CMK (cell line): ENCODE measurements at places on chromosomes 12 and 14.

DNA sequence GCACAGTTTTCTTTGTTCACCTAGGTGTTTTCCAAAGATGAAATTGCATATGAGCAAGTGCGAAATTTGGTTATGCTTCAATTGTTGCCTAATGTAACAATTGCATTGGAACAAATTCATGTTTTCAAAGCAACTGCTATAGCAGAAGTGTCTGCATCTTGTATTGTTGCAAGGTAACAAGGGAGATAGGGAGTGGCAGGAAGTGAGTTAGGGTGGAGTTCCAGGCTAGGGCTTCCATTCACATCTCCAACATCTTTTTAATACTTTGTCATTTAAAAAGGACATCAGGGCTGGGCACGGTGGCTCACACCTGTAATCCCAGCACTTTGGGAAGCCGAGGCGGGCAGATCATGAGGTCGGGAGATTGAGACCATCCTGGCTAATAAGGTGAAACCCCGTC is 312.3 kb upstream of the E2F7 start:
- DNase-seq, result no peak

GRCh38 chr12:56321027-56321426 is 5.2 kb upstream of the CNPY2 start:
- DNase-seq, result no peak

- DNase-seq, result no peak
These were observed 23.8 kb downstream of the HSPB8 start for GRCh38 chr12:119202544-119202943.

DNA sequence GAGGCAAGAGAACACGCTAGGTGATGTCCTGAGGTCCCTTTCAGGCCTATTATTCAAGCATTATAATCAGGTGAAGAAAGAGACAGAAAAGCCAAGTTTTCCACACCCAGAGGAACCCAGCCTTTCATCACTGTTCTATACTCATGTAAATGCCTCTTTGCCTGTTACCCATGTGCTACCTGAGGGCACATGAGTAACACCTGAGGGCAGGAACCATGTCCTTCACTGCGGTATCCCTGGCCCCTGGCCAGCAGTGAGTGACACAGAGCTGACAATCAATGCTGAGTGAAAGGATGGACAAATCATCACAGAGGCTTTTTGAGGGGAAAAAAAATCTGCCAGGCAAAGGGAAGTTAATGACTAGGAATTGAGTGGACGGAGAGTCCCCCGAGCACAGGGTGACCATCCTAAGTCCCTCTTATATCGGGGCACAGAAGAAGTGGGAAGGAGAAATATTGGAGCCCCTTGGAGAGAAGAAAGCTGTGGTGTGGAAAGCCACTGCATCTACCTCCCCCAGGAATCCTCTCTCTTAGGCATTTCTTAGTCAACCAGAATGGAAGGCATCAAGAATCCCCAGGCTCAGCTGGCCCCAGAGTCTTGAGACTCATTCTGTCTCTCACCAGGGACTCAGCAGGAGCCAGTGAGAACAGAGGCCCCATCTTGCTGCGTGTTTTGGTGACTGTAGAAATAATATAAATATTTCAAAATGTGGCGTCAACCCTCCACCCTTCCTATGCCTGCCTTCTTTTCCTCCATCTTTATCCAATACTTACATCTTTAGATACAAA is 212.9 kb downstream of the DPF3 start:
- DNase-seq, result no peak

DNA sequence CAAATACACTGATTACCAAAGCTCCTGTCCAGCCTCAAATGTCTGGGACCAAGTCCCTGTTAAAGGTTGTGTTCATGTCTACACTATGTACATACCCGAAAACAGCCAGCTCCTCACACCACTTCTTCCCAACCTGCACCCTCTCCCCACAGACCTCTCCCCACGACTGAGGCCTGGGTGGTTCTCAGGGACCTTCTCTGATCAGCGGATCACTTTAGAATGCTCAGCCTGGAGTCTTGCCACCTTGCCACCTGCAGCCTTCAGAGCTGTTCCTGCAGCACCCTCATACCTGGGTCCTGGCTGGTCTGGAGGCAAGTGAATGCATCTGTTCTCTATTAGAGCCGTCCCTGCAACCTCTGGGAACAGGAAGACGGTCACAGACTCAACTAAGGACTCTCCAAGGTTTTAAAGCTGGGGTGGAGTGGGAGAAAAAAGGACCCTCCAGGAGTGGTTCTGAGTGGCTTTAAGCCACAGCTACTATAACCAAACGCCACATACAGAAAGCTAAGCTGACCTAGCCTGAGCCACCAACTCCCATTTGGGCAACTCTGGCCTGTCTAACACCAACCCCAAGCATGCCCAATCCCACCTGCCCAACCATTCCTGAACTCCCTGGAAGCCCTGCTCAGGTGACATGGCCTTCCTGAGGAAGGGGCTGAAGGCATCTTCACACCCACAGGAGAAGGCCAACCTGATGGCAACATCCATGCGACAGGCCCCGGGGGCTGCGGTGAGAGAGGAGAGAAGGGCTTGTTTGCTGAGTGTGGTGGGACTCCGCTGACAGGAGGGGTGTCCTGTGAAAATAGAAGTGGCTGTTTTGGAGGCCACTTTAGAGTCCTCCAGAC is 8.6 kb downstream of the KRT2 start:
- no peak for DNase-seq

- no peak for DNase-seq
These were observed 42.1 kb downstream of the CCDC91 start for GRCh38 chr12:28232211-28232928.

DNA sequence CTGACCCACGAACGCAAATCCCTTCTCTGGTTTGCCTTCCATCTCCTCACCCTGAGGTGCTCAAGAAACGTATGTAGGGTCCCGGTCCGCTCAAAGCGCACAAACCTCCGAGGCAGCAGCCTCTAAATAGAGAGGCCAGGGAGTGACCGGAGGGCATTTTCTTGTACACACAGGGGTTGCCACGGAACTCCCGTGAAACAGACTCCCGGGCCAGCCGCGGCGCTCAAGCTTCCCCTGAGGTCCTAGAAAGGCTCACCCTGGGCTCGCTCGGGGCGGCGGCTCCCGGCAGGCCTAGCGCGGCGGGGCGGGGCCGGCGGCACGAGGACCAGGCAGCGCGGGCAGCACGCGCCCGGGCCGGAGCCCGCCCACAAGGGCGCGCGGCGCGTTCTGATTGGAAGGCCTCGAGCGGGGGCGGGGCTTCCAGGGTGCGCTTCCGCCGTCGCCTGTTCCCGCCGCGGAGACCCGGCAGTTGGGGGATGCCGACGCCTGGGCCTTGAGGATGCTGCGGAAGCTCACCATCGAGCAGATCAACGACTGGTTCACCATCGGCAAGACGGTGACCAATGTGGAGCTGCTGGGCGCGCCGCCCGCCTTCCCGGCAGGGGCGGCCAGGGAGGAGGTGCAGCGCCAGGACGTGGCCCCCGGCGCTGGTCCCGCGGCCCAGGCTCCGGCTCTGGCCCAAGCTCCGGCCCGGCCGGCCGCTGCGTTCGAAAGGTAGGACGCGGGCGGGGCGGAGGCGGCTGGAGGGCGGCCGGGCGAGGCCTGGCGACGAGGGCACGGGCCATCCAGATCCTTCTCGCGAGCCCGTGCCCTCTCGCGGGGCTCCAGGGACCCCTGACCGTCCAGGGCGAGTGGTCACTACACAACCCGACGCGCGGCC is at the start of gene TDRD9:
TDRD9 (plus strand) TSS at position 446 of the 880 bp plus-strand sequence; CDS start at position 500, 54 bp downstream.
- no peak for DNase-seq

DNA sequence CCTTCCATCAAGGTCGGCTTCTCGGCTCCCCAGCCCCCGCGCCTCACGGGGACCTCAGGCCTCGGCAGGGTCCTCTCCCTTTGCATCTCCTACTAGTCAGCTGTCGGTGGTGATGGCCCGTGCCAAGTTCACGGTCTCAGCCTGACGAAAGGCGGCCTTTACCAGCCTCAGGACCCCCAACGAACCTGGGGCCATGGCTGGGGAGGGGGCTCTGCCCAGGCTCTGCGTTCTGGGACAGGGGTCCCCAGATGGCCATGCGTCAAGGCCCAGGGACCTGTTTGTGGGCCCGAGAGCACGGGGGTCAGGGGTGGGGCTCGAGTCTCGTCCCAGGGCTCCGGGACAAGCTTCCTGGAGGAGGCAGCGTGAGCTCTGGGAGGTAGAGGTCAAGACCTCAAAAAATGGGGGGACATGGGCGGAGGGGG is 32.8 kb upstream of the DEGS2 start:
- DNase-seq, result no peak

- no peak for DNase-seq
These were observed 48.7 kb downstream of the SPTB start for GRCh38 chr14:64830961-64831360.

GRCh38 chr12:115885040-115885690 is 392.3 kb downstream of the MED13L start:
- DNase-seq, result no peak

GRCh38 chr12:67943141-67943892 is 45.9 kb upstream of the IFNG-AS1 start:
- no peak for DNase-seq

DNA sequence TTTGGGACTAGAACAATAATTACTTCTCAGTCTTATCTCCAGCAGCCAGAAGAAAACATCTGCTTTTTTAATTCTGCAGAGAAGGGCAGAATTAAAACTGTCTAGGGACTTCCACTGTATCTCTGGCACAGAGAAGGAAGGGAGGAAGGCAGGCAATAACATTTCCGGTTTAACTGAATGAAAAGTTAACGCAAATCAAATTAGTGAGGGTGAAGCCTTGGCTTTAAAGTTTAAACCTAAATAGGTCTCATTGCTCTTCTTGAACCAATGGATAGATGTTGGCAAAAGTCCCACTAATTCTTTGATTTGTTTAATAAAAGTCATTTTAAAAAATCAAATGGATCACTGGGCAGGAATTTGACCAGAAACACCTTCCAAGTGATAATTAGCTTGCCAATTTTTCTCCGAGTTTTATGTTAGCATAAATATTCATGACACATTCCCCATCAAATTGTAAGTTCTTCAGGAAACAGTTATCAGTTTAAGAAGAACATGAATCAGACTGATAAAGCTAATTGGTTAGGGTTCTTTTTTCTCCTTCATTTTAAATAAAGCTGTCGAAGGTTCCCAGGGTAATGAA is 181.9 kb downstream of the SLC15A5 start:
- DNase-seq, result no peak

DNA sequence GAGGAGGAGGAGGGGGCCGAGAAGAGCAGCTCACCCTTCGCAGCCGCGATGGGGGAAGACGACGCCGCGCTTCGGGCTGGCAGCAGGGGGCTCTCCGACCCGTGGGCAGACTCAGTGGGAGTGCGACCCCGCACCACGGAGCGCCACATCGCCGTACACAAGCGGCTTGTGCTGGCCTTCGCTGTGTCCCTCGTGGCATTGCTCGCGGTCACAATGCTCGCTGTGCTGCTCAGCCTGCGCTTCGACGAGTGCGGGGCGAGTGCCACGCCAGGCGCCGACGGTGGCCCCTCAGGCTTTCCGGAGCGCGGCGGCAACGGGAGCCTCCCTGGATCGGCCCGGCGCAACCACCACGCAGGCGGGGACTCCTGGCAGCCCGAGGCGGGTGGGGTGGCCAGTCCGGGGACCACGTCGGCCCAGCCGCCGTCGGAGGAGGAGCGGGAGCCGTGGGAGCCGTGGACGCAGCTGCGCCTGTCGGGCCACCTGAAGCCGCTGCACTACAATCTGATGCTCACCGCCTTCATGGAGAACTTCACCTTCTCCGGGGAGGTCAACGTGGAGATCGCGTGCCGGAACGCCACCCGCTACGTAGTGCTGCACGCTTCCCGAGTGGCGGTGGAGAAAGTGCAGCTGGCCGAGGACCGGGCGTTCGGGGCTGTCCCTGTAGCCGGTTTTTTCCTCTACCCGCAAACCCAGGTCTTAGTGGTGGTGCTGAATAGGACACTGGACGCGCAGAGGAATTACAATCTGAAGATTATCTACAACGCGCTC is 745 bp downstream of the TRHDE start:
- no peak for DNase-seq

DNA sequence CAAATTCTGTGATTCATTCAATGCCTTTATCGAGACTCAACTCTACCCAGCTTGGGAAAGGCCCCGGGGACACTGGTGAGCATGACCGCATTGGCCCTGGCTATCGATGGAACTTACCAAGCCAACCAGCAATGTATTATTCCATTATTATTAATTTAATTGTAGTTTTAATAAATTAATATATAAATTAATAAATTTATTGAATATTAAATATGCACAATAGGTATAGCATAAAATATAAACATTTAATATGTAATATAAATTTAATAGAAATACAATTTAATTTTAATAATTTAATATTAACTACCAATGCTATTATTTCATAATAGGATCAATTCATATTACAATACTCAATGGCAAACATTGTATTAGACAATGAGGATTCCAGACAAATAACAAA is 163.4 kb downstream of the DPF3 start:
- no peak for DNase-seq

DNA sequence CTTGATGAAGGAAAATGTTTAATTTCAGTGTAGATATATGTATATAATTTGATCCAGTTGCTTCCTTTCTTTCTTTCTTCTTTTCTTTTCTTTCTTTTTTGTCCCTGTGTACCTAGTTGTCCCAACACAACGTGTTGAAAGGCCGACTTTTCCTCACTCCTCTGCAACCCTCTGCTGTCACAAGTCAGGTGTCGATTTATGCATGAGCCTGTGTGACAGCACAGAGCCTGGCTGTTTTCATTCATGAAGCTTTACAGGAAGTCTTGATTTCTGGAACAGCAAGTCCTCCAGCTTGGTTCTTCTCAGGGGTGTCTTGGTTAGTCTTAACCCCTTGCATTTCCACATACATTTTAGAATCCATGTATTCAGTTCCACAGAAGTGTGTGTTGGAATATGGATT is 88.1 kb downstream of the PPP2R5C start:
- no peak for DNase-seq

GRCh38 chr14:60642270-60643140 is 6.8 kb downstream of the SIX1 start:
- DNase-seq, result no peak

GRCh38 chr12:91240386-91241095 is 57.9 kb upstream of the DCN start:
- DNase-seq, result no peak

DNA sequence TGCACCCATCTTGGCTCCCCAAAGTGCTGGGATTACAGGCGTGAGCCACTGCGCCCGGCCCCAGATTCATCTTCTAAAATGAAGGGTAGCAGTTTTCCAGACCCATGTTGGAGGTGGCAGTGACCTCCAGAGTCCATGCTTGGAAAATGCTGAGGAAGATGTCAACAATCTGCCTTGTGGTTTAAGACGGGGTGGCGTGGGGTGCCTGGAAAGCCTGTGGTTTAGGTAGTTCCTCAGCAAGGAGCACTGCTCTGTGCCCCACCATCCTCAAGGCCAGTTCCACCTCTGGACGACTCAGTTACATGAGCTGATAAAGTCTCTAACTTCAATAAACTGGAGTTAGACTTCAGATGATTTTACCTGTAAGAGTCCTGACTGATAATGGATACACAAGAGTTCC is 48.6 kb downstream of the DRAM1 start:
- DNase-seq, result no peak

GRCh38 chr12:835754-836518 is 83.6 kb downstream of the WNK1 start:
- DNase-seq, result no peak

GRCh38 chr14:90883782-90884181 is 67.6 kb upstream of the TTC7B start:
- no peak for DNase-seq
